ENCODE measurements at places on chromosomes 6 and 20.

DNA sequence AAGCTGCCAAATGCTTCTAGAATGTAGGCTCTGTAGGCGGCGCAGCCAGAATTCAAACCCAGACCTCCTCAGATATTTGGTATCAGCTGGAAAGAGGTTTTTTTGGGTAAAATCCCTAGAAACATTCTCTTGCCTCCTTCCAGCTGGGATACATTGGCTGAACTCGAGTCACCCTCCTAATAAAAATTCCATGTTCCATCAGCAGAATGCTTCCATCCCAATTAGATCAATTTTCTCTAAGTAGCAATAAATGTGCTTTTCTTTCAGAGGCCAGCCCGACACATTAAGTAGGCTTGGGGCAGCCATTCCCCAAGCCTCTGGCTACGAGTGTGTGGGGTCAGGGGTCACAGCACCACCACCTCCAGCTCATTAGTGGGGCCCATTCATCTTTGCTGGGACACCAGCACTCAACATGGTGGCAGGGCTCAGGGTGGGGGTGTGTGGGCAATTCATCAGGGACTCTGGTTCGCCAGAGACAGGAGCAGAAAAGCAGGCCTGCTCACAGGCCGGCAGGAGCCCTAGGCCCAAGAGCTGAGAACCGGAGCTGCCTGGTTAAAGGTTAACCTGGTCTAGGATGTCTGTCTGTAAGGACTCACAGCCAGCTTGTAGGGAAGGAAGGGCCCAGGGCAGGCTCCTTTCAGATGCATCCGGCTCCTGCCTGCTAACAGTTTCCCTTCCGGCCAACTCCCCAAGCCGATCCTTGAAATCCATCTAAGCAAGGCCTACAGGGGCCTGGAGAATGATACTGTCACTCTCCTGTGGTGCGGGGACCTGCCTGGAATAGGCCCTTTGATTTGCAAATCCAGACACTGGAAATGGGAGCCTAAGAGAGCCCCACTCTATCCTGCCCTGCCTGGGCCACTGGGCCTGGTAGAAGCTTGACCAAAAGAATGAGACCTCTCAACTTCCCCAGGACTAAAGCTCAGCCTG lies 159.1 kb upstream of the TOP1 start:
- DNase-seq, result no peak

- no peak for DNase-seq
These were observed 23.7 kb downstream of the PEX7 start for GRCh38 chr6:136846046-136846445.

DNA sequence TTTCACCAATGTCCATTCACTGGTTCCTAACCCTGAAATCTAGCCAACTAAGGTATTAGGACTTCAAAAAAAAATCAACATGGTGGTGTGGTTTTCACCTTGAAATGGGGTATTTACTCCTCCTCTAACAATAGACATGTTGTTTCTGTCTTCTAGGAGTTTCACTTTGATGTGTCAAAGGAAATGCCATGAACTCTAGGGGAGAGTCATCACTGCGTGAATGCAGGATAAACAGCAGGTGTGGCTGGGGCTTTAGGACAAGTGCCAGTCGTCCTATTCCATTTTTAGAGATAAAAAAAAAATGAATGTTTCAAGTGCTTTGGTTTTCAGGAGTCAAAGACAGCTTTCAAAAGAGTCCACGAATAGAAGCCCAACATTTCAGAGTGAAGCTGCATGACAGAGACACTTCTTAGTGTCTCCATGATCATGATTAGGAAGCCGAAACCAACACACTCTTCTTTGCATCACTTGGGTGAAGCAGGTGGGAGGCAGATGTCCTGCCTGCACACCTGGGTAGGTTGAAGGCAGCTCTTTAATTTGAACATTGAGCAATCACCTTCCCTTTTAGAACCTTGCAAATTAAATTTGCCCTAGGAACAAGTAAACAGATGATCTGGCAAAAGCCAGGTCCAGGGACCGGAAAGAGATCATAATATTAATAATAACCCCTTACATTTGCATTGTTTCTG lies 328.5 kb upstream of the PRDM1 start:
- no peak for DNase-seq

DNA sequence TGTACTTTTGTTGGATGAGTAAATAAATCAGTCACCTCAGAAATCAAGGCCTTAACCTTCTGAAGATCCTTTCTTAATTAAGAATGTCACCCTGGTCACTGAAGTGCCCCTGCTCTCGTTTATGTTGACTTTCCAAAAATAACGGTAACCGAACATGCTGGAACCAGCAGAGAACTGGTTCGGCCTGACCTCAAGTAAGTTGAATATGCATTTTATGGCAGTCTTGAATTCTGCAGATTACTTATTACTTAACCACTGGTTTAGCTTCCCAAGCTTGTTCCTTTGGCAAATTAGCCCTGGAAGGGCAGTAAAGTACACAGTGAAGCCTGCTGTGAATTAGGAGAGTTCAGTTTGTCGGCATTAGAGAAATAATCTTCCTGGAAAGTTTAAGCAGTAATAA lies 12.2 kb downstream of the MAPRE1 start:
- DNase-seq, result no peak

DNA sequence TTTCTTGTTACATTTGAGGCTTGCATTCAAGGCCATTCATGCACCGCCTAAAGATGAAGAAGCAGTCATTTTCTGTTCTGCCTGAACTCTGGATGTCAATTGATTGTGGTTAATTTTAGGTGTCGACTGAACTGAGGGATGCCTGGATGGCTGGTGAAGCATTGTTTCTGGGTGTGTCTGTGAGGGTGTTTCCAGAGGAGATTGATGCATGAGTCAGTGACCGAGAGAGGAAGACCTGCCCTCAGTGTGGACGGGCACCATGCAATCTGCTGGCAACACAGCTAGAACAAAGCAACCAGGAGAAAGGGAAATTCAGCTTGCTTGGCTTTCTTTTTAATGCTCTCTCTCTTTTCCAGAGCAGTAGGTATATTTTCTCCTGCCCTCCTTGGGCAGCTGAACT lies 164.1 kb upstream of the ECI2 start:
- no peak for DNase-seq

- DNase-seq, result no peak
These were observed 325.9 kb downstream of the COL12A1 start for GRCh38 chr6:74879976-74880375.

GRCh38 chr6:89596056-89596455 lies 42.5 kb downstream of the LYRM2 start:
- no peak for DNase-seq

DNA sequence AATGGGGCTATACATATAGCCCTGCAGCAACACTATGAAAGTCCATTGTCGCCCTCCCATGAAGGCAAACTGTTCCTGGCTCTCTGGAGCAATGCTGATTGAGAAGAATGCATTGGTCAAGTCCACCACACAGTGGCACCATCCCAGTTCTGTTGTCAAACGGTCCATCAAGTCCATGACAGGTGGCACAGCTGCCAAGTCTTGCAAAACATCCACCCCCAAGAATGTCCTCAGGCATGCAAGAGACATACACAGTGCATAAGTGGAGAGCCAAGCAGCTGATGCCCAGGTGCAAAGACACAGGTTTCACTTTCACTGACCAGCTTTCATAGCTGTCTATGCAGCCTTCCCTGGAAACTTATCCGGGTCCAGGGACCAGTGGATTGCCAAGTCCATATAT lies 17.5 kb downstream of the ZNF391 start:
- DNase-seq, result no peak

DNA sequence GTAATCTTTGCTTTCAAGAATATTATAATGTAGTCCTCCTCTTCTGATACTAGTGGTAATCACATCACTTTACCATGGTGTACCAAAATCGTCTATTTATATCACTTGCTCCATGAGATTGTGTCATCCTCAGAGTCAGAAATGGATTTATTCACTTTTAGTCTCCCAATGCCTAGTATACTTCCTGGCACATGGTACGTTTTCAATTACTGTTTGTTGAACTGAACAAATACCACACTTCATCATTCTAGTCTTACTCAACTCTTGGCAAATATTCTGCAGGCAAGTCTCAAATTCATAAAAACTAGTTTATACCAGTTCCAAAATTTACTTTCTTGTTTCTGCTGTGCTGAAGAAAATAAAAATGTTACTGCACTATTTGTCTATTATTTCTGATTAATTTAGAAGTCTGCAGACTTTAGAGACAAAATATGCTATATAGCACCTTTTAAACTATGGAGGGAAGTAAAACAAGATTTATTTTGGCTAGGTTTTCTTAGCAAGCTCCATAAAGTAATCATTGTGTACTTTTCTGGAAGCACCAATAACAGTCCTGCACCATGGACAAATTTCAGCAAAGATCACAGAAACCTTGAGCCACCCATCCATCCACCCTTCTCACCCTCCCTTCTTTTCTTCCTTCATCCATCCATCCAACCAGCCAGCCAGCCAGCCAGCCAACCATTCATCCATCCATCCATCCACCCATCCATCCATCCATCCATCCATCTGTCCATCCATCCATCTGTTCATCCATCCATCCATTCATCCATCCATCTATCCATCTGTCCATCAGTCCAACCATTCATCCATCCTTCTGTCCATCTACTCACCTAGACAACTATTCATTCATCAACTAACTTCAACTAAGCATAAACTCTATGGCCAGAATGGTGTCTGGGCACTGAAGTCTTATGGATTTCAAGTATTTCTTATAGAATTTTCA lies 102.1 kb upstream of the STMND1 start:
- no peak for DNase-seq

- DNase-seq, result no peak
These were observed 40.4 kb downstream of the SCAF8 start for GRCh38 chr6:154773610-154774089.

DNA sequence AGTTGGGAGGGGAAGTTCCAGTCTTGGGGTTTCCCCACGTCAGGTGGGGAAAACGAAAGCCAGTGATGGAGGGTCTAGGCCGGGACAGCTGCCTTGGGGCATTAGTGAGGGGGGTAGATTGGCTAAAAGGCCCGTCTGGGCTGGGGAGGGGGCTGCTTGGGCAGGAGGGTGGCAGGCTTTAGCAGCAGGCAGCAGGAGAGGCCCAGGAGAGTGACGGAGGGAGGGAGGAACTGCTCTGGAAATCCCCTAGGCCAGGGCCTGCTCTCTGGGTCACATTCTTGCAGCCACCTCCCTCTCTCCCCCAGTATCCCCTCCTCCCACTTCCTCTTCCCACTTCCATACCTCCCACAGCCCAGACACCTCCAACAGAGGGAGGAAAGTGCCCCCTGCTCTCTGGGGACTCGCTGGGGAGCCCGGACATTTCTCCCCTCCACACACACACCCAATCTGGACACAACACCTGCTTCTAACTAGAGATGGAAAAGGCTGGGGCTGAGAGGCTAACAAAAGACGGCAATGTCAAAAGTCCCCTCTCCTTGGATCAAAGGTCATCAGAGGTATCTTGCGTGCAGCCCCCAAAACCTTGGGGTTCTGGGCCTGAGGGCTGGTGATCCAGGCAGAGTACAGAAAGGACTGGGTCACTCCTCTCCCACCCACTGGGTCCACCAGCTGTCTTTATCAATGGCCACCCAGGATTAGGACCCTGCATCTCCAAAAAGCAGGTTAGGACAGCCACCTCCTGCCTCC lies 1.8 kb downstream of the NFKBIE start:
- no peak for DNase-seq

DNA sequence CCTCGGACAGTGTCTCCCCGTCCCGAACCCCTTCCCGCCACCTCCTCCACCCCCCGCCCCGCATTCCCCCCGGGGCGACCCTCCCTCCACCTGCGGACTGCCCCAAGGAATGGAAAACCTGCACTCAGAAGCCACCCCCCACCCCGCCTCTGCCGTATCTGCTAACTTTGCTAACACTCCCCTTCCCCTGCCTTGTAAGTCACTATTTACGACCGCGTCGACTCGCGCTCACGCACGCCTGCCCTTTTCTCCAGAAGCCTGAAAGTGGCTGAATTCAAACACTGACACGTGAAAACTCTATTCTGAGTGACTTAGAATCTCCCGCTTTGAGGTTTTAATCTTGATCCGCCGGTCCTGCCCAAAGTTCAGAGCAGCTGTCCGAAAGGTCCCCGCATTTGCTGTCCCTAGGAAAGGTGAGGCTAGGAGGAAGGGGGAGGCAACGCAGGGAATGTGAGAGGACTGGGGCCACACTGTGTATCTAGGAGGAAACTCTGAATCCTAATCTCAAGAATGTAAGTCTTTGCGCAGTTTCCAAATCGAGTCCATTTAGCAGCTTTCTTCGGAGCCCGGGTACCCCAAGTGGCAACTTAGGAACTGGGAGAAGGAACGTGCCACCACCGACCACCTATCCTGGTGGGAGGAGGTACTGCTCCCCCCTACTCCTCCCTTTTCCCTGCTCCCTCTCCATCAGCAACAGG lies 9.3 kb upstream of the POU3F2 start:
- no peak for DNase-seq

DNA sequence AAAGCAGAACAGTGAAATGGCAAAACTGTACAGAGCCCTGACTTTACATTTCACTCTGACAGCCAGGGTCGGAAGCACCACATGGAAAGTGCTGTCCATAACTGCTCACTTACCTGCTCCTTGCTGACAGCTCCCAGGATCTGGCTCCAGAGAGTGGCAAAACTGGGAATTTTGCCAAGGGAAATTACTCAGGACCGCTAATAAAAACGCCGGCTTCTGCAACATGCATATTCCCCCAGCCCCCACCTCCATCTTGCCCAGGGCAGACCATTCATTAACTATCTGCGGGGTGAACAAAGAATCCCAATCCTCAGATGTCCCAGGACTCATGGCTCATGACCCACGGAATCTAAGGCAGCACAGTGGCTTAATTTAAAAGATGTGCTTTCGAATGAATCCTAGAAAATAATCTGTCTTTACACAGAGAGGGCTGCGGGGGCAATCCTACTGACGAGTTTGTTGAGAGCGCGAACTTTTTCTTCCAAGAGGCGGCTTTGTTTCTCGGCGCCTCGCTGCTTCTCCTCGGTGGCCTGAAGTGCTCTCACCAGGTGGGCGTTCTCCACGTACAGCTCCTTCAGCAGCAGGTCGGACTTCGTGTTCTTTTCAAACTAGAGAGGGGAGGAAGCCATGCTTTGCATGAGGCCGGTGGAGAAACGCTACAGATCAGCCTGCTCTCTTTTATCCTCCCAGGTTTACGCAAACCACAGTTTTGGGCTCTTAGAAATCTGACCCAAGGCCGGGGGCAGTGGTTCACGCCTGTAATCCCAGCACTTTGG lies 45.8 kb downstream of the GINS1 start:
- no peak for DNase-seq

DNA sequence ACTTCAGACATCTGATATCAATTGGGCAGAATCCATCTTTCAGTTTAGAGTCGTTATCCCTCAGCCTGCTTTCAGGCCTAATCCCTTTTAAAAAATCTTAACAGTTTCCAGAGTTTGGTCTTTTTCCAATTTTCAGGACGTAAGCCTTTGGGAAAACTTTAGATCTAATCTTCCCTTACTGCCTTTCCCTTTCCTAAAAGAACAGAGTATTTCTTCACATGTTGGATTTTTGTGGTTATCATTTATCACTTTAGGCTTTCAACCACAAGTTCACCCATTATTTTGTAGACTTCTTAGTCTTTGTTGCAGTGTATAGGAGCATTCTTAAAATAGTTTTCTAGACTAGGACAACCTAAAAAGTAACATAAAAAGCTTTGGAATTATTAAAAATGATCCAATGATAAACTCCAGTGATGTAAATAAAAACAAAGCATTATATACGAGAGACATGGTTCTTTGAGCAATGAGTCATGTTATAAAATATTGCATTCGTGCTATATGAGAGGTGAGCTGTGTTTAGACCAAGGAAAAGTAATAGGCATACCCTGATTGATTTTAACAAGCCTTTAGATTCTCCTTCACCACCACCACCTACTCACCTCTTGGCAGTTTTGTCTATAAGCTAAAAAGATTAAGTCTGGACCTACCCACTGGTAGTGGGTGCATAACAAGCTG lies 90.4 kb upstream of the MCHR2 start:
- no peak for DNase-seq

GRCh38 chr20:63750807-63751470 lies 11.4 kb downstream of the SLC2A4RG start:
- no peak for DNase-seq

Measured in NCI-H1930 (cell line).